ENCODE measurements at places on chromosomes 4 and X.

DNA sequence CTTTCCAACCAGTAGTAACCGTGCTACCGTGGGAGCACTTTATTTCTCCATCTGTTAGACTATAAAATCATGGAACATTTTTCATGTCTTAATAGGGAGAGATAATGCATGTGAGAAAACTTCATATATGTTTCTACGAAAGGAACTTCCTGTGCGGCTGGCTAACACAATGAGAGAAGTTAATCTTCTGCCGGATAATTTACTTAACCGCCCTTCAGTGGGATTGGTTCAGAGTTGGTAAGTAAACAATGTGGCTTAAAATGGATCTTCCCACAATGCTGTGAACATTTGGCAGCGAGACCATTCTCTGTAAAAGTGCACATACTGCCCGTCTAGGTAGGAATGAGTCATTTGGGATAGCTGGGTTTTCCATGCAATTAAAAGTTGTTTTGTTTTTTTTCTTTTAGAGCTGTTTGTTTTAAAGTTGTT lies 29.6 kb downstream of the PDK3 start:
- no peak for DNase-seq

GRCh38 chrX:150570512-150570911 lies 2.1 kb downstream of the MTM1 start:
- peak; percentile 21 for DNase-seq

DNA sequence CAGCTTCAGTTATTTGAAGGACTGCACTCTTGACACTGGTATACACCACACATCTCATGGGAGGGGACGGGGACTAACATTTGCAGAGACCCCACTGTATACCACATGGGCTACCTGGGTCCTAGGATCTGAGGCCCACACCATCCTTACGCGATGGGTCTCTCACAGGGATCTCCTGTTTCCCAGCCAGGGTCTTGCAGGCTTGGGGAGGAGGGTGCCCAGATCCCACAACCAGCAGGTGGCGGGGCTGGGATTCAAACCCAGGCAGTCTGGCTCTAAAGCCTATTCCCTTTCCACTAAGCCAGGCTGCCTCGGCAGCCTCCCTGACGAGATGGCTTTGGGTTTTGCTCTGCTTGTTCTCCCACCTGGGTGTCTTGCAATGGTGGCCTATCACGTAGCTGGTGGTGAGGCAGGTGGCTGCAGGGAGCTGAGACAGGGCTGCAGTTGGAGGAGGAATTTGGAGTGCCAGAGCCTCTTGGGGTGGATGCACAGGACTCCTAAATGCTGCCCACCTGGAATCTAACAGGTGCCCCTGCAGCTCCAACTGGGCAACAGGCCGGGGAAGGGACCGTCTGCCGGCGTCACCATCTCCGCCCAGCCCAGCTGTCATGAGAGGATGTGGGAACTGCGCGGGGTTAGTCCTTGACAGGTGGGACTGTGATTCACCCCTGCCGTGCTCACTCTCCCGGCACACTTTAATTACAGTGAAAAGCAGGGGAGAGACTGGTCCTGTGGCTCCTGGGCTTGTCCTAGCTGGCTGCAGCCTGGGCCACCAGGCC lies 110.7 kb downstream of the PSAPL1 start:
- DNase-seq, result no peak

- peak; percentile 73 for DNase-seq
Observed at GRCh38 chr4:3041192-3042142, 32.9 kb downstream of the HTT-AS start.

DNA sequence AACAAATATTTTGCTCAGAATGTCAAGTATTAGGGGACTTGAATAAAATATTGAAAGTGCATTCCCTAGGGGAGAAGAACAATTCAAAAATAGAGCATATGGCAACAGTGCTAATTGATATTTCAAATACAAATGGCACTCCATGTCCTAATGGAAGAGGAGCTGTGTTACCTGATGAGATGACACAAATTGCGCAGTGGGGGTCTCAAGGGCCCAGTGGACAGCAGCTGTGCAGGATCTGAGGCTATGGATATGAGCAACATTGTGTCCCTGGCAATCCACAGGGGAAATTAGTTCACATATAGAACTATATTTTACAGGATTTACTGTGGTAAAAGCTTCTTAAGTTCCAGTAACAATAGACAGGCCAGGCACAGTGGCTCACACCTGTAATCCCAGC lies 17.4 kb upstream of the USP46 start:
- DNase-seq, result no peak

GRCh38 chrX:154818916-154819770 lies 13.9 kb upstream of the MPP1 start:
- DNase-seq, result no peak

- DNase-seq, result no peak
Observed at GRCh38 chrX:150163221-150163930, 199.7 kb upstream of the MAMLD1 start.

DNA sequence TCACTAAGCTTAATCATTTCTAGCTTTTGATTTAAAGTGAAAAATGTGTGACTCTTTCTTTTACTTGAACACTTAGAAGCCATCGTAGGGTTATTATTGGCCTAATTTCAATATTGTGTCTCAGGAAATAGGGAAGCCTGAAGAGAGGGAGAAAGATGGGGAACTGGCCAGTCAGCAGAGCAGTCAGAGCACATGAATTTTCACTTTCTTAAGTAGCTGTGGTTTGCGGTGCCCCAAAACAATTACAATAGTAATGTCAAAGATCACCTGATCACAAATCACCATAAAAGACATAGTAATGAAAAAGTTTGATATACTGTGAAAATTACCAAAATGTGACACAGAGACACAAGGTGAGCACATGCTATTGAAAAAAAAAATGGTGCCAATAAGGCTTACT lies 45.5 kb downstream of the CENPC start:
- DNase-seq, result no peak

DNA sequence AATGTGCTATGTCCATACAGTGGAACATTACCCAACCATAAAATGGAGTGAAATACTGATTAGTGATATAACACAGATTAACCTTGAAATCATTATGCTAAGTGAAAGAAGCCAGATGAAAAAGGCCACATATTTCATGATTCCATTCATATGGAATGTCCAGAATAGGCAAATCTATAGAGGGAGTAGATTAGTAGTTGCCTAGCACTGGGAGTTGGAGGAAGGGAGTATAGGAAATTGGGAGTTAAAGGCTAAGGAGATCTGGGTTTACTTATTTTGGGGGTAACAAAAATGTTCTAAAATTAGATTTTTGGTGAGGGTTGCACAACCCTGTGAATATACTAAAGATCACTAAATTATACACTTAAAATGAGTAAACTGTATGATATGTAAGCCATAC lies 26.8 kb downstream of the ENOX2 start:
- no peak for DNase-seq

DNA sequence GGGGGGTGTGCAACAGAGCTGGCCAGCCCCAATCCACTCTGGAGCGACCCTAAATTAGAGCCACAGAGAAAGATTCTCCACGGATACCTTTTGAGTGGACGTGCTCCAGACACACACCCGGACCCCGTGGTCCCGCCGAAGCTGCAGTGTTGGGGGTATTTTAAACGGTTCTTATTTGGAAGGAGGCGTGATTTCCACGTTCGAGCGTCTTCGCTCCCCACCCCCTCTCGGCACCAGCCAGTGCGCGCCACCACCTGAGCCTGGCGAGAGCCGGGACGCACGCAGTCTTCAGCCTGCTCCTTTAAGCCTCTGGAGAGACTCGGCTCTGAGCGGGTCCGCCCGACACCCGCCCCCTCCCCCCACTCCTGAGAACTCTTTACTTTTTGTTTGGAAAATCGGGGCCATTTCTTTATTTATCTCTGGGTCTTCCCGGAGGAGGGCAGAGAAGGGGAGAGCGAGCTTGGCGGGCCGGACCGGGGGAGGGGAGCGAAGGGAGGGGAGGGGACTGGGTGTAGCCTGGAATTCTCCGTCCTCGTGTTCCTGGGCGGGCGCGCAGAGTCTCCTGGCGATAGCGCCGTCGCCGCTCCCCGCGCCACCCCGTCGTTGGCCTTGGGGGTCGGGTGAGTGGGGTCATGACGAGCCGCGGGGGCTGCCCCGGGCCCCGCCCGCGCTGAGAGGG lies 668 bp upstream of the PTCHD1 start:
- no peak for DNase-seq

DNA sequence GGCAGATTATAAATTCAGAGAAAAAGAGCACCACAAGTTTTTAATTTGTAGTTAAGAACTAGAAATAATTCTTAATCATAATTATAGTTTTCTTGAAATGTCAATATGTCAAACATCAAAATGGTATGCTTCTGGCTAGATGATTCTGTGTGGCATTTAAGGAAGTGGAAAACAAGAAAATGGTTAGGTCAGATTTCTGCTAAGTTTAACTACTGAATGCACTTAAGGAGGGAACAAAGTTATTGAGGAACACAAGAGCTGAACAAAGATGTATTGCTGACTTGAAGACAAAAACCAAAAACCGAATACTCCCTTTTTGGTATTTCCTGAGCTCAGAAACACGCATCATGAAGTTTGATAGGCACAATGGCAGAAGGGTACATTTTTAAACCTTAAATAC lies 58.7 kb upstream of the GPR34 start:
- no peak for DNase-seq

GRCh38 chr4:99185581-99185980 lies 33.5 kb downstream of the ADH6 start:
- no peak for DNase-seq

- no peak for DNase-seq
Observed at GRCh38 chr4:172871381-172871780, 297.2 kb upstream of the GALNT7 start.

GRCh38 chr4:151584101-151584500 lies 175.1 kb downstream of the FHIP1A start:
- no peak for DNase-seq

- no peak for DNase-seq
Observed at GRCh38 chr4:182886205-182886604, 31.0 kb downstream of the DCTD start.

- no peak for DNase-seq
Observed at GRCh38 chrX:64097891-64098290, 107.6 kb downstream of the AMER1 start.

DNA sequence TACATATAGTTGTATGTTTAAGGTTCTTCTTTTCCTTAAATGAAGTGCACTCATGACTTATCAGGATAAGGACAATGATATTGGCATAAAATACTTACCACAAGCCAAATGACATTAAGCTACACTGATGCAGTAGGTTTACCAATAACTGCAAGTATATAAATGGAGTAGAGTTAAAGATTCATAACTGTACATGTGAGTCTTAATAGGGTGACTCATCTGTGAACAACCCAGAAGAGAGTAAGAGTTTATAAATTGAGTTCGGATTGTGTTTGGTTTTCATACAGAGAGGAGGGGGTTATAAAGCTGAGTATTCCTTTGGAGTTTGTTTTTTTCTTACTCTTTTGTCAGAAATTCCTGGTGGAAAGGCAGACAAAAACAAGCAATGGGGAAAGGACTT lies 144.8 kb downstream of the TLL1 start:
- no peak for DNase-seq

- DNase-seq, result no peak
Observed at GRCh38 chr4:138177278-138177968, 64.7 kb downstream of the SLC7A11 start.

DNA sequence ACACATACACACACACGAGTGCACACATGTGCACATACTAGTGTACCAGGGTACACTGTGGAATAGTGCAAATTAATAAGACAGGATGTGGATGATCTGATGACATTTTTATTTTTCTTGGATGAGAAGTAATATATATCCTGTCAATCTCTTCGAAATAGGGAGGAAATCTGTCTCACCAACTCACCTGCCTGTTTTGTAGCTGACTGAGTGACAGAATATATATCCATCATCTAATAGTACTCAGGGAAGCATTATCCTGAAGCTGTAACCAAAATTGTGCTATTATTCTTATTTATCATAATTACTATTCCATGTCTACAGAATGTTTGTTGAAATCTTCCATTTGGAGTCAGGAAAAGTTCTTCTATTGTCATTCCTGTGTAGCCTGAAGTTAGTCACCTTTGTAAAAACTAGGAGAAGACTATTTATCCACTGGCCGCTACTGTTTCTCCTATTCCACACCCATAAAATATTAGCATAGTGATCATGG lies 888.0 kb downstream of the TRAM1L1 start:
- no peak for DNase-seq

DNA sequence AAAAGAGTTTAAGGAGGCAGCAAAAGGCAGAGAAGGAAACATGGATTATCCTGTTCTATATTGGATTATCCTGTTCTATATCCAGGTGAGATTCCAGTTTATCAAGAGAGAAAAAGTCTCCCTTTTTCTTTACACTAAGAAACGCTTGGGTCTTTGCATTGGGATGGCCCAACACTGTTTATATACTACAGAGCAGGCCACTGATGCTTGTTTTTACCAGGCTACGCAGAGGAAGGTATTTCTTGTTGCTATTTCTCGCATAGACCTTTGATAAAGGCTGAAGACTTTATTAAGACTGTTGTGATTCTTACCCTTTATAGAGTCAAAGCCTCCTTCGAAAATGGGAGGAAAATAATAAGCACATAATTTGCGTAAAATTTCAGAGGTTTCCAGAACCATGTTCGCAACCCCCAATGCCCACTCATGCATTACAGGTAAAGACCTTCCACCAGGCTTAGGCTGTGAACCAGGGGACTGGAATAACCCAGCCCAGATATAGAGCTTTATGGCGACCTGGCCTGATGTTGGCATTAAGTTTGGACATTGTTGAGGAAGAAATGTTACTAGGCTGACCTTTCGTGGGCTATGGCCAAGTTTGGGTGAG lies 218.3 kb downstream of the PTTG2 start:
- DNase-seq, result no peak

GRCh38 chrX:15418041-15418706 lies 34.0 kb upstream of the VEGFD start:
- no peak for DNase-seq

- peak; percentile 24 for DNase-seq
Observed at GRCh38 chrX:125203737-125204578, 115.7 kb upstream of the TEX13C start.

DNA sequence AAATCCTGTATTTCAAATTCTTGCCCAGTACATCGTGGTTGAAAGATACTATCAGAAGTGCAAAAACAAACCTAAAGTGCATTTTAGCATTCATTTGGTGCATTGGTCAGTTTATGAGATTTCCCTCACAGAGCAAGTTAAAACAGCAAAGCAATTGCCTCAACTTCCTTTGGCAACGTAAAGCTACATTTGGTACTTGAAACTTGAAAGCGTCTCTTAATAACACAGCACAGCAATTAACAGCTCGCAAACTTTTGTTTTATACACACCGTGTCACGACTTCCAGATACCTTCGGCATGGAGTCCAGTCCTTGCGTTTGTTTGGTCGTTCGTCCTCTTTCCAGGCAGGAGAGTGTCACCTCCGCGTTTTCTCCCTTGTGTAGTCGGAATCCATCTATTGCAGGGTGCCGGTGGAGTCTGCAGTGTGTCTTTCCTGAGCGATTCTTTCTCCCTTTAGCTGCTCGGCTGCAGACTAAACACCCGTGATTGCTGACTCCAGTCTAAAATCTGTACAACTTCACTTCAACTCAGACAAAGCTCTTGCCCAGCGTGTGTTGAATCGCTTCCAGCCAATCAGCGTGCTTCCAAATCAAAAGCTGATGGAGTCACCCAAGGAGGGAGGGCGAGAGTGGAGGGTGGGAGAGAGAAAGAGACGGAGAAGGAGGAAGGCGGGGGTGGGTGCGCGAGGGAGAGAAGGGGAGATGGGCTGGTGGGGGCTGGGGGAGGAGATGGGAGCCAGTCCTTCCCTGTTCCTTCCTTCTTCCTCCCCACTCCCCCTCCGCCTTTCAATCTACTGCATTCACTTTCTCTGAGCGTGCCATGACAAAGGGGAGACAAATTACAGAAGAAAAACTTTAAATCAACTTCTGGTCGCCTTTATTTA lies at the start of gene PCDH18:
TSS of gene PCDH18 (minus strand) at position 509 of the 883 bp plus-strand sequence. CDS start at position 103, 406 bp downstream.
- peak; percentile 45 for DNase-seq
